Osteoblast (primary cell): ENCODE measurements at places on chromosomes 12 and 14. TPM values are rescaled to one million over a fixed set of nuclear protein-coding genes. Genes with fewer than 3 reads are reported as not detected.

The CIROP gene
- total RNA-seq: under 0.01 TPM in 1 of 2 replicates, not detected in the other

The OVCH1 gene
- total RNA-seq: under 0.01 and 0.29 TPM in 2 replicates

DNA sequence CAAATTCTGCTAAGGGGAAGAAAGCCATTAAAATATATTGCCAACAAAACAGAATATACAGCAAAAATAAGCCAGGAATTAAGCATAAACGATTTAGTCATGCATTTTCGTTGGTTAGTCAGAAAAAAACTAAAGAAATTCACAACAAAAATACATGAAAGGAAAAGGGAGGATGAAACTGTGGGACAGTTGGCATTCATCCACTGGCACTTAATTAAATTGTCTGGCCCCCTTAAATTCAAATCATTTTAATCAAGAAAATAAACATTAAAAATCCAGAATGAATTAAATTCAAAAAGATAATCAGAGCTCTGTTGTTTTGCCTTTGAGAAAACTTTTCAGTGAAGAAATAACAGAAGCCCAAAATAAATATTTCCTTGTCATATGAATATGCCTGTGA lies 264.6 kb upstream of the TMTC1 start:
- no peak for DNase-seq

DNA sequence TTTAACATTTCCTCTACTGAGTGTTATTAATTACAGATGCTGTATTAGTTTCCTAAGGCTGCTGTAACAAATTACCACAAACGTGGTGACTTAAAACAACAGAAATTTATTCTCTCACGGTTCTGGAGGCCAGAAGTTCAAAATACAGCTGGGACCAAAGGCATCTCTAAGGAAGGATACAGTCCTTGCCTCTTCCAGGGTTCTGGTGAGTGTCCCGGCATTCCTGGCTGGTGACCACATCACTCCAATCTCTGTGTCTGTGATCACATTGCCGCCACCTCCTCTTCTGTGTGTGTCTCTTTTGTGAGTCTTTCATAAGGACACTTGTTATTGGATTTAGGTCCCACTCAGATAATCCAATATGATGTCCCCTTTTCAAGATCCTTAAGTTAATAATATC lies 85.1 kb upstream of the CCDC198 start:
- DNase-seq: no peak
